ENCODE measurements at places on chromosomes 3 and 15.

DNA sequence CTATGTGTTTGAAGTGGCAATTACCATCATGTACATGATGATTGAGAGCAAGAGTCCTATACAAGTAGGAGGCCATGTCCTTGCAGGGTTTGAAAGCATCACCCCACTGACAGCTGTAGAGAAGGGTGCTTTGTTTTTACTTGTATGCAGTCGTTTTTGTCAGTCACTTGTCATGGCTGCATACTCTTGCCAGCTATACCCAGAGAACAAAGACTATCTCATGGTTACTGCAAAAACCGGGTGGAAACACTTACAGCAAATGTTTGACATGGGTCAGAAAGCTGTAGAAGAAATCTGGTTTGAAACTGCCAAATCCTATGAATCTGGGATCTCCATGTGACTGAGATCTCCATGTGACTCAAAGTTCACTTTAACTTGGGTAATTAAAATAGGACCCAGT is 6.9 kb upstream of the PSMA4 start:
- no peak for DNase-seq

GRCh38 chr3:129893581-129894070 is at the start of gene TMCC1:
Gene TMCC1, minus strand, starts transcription at chr3:129893711.
- peak; percentile 89 for DNase-seq

DNA sequence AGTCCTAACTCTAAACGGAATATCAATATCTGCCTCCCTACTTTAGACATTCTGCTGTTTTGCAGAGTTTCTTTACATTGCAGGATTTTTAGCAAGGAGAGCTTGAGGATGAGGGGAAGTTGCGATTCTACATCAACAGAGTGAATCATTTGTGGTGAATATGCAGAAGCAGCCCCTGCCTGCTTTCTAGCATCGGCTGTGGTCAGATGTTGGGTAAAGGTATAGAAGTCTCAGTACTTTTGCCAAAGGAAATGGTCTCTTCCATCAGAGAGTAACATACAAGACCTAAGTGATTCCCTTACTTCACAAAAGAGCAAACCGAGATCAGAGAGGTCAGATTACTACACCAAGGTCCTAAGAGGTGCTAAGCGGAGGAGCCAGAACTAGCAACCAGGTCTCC is 15.2 kb downstream of the ST3GAL6 start:
- DNase-seq: no peak

GRCh38 chr15:46316024-46316423 is 681.2 kb downstream of the SQOR start:
- DNase-seq: no peak
